ENCODE measurements at places on chromosomes 1 and 21. TPM values are rescaled to one million over a fixed set of nuclear protein-coding genes. Genes with fewer than 3 reads are reported as not detected.

DNA sequence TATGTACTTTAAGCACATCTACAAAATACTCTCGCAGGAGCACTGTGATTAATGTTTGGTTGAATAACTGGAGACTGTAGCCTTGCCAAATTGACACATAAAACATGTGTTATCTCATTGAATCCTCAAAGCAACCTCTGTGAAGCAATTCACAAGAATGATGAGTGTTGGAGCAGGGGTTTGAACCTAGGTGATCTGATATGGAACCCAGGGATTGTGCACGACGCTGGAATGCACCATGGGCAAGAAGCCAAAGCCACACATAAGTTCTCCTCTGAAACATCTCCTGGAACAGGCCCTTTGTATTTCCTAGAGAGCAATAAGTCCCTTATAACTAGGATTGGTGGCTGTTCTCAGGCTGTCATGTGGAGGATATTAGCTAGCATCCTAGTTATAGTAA lies 124.6 kb upstream of the IVNS1ABP start:
- H3K4me3 ChIP-seq: no peak overlapping the region
- H3K4me1 ChIP-seq: peaks cover 16% of the 10 kb centered on the region
- H3K36me3 ChIP-seq: no peaks in the 10 kb centered on the region
- DNase-seq: no peak
- no peak overlapping the region for H3K27ac ChIP-seq
- H3K27me3 ChIP-seq: no peaks in the 10 kb centered on the region

- no peak overlapping the region for H3K27ac ChIP-seq
- H3K36me3 ChIP-seq: no peaks in the 10 kb centered on the region
- no peak overlapping the region for H3K4me3 ChIP-seq
- no peaks in the 10 kb centered on the region for H3K27me3 ChIP-seq
Measured at GRCh38 chr1:41751804-41752513, 166.8 kb downstream of the HIVEP3 start.

GRCh38 chr1:209729436-209729835 lies 24.8 kb downstream of the HSD11B1 start:
- no peak for DNase-seq
- H3K4me1 ChIP-seq: peaks cover 8% of the 10 kb centered on the region
- no peaks in the 10 kb centered on the region for H3K27me3 ChIP-seq
- H3K36me3 ChIP-seq: no peaks in the 10 kb centered on the region

DNA sequence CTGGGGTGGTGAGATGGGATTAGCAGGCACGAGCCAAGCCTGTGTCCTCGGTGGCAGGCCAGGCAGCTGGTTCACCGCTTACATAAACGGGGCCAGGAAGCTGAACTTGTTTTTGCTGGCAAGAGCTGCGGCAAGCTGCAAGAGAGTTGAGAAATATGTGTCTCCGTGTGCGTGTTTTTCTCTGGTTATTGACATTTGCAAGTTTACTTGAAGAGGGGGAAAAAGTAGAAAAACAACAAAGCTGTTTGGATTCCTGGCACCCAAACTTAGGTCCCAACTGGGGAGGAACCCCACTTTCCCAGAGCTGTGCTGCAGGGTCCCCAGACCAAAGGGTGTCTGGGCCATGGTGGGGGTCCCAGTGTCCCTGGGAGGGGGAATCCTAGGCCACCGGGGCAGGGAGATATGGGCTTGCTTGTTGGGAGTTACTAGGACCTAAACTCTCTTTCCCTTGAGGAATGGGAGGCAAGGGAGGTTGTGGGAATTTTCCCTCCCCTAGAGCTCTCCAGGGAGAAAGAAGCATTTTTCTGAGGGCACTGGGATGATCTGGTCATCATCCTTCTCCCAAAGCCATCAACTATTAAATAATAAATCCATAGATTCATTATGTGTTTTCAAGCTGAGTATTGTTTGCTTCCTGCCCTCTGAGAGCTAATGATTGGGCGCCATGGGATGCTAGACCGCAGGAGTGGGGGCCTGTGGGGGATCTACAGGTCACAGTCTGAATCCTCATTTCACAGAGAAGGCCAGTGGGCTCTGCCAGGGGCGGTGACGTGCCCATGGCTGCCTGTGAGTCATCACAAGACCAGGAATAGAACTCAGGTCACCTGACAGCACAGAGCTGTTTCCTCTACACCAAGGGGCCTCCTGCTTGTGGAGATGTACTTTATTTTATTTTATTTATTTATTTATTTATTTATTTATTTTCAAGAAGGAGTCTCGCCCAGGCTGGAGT lies 14.8 kb downstream of the IL6R start:
- H3K27me3 ChIP-seq: no peaks in the 10 kb centered on the region
- H3K4me3 ChIP-seq: peak overlapping the region; percentile 3
- peak overlapping the region; percentile 98 for H3K27ac ChIP-seq

DNA sequence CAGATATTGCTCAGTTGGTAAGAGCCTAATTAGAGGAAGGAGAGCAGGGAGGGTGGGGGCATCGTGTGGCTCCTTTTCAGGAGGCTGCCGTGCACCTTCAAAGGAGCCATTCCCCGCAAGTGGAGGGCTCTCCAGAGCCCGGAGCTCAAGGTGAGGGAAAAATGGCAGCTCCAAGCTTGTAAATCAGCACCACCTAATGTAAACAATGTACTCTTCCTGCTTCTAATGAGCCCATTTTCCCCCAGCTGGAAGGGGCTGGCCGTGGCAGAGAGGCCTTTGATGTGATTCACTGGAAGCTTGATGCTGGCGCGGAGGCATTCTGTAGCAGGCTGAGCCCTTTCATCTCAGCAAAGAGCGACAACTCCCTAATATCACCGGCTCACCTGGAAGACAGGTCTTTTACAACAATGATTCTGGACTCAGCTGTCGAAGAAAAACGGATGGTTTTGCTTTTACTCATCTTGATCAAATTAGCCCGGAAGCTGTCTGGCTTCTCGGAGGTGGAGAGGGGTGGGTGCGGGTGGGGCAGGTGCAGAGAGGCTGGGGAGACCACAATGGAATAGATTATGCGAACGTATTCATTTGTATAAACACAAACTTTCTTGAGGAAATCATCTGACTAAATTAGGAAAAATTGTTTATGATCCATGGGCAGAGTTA lies 112.5 kb downstream of the RRAGC start:
- no peaks in the 10 kb centered on the region for H3K36me3 ChIP-seq
- H3K4me3 ChIP-seq: no peak overlapping the region
- H3K27me3 ChIP-seq: no peaks in the 10 kb centered on the region
- H3K27ac ChIP-seq: no peak overlapping the region
- DNase-seq: no peak
- H3K4me1 ChIP-seq: no peaks in the 10 kb centered on the region

DNA sequence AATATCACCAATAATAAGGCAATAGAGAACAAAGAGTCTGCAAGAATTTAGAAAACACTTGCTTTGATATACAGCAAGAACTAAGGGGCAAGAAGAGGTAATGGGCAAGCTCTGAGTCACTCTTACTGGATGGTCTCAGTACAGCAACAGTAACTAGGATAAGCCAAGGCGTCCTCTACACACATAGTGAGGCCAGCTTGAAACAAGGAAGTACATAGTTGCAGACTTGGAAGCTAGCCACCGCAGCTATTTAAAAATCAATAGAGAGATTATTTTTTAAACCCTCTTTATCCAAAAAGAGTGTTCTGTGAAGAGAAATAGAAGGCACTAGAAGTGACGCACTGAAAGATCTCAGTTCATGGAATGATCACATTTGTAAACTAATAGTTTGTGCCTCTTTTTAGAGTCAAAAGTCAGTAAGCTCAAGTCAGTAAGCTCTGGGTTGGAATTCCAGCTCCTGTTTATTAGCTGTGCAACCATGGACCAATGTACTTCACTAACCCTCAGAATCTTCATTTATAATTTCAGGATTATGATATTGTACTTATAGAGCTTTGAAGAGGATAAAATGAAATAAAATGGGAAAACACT lies 118.6 kb downstream of the AKT3 start:
- H3K4me3 ChIP-seq: no peak overlapping the region
- H3K27ac ChIP-seq: no peak overlapping the region
- H3K36me3 ChIP-seq: no peaks in the 10 kb centered on the region

GRCh38 chr1:221794079-221794670 lies 52.3 kb upstream of the DUSP10 start:
- no peak for DNase-seq
- H3K4me1 ChIP-seq: no peaks in the 10 kb centered on the region

DNA sequence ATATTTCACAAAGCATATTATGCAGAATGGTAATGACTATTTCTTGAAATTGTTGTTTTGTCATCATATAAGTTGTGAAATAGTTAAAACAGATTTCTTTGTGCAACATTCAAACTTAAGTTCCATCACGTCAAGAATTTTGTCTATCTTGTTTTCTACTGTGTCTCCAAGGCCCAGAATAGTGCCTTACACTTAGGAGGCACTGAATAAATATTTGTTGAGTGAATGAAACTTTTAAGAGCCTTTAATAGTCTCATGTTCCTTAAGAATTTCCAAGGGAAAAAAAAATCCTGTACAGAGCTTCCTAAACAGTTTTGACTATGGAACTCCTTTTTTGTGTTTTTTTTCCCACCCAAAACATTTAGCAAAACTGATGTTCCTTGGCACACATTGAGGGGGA lies 50.8 kb upstream of the TNFSF18 start:
- no peaks in the 10 kb centered on the region for H3K36me3 ChIP-seq
- no peak for DNase-seq
- H3K4me3 ChIP-seq: no peak overlapping the region
- H3K27ac ChIP-seq: no peak overlapping the region
- no peaks in the 10 kb centered on the region for H3K4me1 ChIP-seq

GRCh38 chr21:46028573-46029091 lies 47.1 kb downstream of the COL6A1 start:
- H3K4me1 ChIP-seq: peaks cover 1% of the 10 kb centered on the region
- H3K36me3 ChIP-seq: no peaks in the 10 kb centered on the region
- peak overlapping the region; percentile 35 for H3K27ac ChIP-seq
- H3K27me3 ChIP-seq: no peaks in the 10 kb centered on the region
- DNase-seq: no peak

DNA sequence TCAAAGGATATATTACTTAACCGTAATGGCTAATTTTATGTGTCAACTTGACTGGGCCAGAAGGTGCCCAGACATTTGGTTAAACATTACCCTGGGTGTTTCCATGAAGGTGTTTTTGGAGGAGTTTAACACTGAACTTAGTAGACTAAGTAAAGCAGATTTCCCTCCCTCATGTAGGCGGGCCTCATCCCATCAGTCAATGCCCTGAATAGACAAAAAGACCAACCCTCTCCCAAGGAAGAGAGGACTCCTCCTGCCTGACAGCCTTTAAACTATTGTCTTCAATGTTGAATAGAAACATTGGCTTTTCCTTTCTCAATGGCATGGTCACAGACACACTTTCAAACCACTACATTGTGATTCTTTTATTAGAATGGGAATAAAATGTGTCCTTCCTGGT lies 121.9 kb downstream of the SETD4 start:
- H3K4me3 ChIP-seq: no peak overlapping the region
- H3K27me3 ChIP-seq: no peaks in the 10 kb centered on the region
- H3K36me3 ChIP-seq: no peaks in the 10 kb centered on the region
- no peak for DNase-seq
- no peak overlapping the region for H3K27ac ChIP-seq
- H3K4me1 ChIP-seq: peaks cover 6% of the 10 kb centered on the region

- peaks cover 44% of the 10 kb centered on the region for H3K4me1 ChIP-seq
- no peaks in the 10 kb centered on the region for H3K27me3 ChIP-seq
- no peak for DNase-seq
- no peaks in the 10 kb centered on the region for H3K36me3 ChIP-seq
- H3K27ac ChIP-seq: peak overlapping the region; percentile 83
Measured at GRCh38 chr1:236140705-236141446, 1.5 kb upstream of the GPR137B start.

GRCh38 chr1:178548108-178548507 lies 35.2 kb downstream of the TEX35 start:
- H3K36me3 ChIP-seq: no peaks in the 10 kb centered on the region
- H3K27ac ChIP-seq: no peak overlapping the region
- H3K4me3 ChIP-seq: no peak overlapping the region
- no peaks in the 10 kb centered on the region for H3K27me3 ChIP-seq

DNA sequence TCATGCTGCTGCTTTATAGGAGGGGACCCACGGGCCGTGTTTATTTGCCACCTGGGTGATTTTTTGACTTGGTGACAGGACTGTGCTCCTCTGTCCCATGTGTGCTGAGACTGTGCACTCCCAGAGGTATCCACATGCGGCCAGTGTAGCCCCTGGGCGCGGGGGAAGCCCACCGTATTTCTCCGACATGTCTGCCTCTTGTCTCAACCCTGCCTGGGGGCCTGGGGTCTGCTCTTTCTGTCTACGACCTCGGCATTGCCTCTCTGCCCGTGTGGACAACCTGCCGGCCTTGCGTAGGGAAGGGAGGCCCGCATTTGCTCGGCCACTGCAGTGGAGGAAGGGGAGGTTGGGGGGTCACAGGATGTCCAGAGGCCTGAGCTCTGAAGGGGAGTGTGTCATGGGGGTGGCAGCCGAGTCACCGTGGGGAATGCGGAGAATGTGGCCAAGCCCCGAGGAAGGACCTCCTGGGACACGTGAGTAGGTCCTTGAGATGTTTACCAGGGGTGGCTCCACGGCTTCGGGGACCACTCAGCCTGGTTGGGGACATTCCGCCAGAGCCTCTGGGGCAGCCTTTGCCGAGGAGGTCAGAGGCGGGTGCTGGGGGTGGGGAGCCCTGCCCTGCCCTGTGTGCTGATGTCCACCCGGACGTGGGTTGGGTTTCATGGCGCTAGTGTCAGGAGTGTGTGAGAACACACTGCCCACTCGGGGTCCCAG lies 11.0 kb downstream of the PRKCZ start:
- H3K36me3 ChIP-seq: no peaks in the 10 kb centered on the region
- H3K27me3 ChIP-seq: no peaks in the 10 kb centered on the region
- DNase-seq: no peak

DNA sequence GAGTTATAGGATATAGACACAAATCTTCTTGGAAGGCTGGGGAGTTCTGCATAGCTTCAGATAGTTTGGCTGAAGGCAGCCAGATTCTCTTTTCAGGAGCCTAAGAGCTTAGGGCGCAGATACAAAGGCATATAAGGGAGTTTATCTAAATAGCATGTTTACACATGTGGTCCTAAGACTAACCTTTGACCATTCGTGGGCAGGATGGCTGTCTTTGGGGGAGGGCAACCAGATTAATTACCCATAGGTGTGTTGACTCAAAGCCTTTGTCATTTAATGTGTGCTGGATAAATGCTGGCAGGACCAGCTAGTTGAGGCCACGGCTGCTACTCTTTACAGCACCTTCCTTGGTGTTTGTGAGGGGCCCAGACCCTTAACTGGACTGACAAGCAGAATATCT lies 71.8 kb downstream of the IER5 start:
- no peak overlapping the region for H3K27ac ChIP-seq
- peaks cover 14% of the 10 kb centered on the region for H3K4me1 ChIP-seq
- H3K4me3 ChIP-seq: no peak overlapping the region
- H3K27me3 ChIP-seq: no peaks in the 10 kb centered on the region
- no peaks in the 10 kb centered on the region for H3K36me3 ChIP-seq

DNA sequence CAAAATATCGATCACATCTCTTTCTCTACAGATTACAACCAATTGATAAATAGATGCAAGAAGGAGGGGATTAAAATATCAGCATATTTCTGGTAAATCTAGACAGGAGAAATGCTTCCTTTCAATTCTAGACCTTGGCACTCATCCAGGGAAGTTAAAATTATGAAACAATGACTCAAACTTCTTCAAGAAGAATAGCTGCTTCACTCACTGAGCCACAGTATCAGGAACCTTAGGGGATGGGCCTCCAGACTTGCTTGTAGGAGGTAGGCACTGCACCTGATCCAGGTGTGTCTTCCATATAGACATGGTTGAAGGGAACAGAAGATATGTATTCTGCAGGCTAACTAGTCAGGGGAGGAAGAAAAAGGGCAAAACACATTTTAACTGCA lies 9.8 kb downstream of the SLAMF7 start:
- H3K27me3 ChIP-seq: no peaks in the 10 kb centered on the region
- no peaks in the 10 kb centered on the region for H3K4me1 ChIP-seq
- H3K27ac ChIP-seq: no peak overlapping the region
- no peak for DNase-seq
- no peaks in the 10 kb centered on the region for H3K36me3 ChIP-seq

The PTGER3 gene
- total RNA-seq: 17.7 TPM

The GJA8 gene
- total RNA-seq: not detected

The PDPN gene
- total RNA-seq: 43.7 TPM

The TSPAN1 gene
- 3.9 TPM for total RNA-seq

The FLG2 gene
- total RNA-seq: not detected

Data from vagina (tissue), 2 donors.